NCI-H748 treated with DMSO at 0.1 percent for 48 hours (cell line): ENCODE measurements at places on chromosomes 2 and 18.

DNA sequence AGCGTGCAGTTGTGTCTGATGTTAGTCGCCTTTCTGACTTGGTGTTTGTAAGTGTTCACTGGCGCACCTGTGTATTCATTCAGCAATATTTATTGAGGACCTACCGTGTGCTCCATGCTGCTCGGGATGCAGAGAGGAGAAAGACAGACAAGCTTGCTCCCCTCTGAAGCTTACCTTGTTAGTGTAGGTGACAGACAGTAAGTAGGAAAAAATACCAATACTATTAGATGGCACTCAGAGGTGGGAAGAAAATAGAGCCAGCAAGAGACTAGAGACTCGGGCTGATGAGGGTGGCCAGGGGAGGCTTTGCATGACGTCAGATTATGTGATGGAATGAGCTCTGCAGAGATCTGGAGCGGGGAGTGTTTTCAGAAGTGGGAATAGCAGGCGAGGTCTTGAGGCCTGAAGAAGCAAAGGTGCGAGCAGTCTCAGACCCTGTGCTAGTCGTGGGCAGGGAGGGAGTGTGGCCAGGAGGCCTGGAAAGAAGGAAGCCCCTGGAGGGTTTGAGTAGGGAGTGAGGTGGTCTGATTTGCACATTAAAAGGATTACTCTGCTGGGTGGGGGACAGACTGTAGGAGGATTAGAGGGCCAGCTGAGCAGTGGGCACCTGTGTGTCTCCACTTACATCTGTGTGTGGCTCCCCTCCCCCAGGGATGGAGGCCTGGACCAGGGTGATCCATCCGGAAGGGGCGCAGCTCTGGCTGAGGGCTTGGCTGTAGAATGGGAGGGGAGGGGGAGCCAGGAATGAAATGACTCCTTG is 11.8 kb downstream of the MTCL1 start:
- DNase-seq = no peak

DNA sequence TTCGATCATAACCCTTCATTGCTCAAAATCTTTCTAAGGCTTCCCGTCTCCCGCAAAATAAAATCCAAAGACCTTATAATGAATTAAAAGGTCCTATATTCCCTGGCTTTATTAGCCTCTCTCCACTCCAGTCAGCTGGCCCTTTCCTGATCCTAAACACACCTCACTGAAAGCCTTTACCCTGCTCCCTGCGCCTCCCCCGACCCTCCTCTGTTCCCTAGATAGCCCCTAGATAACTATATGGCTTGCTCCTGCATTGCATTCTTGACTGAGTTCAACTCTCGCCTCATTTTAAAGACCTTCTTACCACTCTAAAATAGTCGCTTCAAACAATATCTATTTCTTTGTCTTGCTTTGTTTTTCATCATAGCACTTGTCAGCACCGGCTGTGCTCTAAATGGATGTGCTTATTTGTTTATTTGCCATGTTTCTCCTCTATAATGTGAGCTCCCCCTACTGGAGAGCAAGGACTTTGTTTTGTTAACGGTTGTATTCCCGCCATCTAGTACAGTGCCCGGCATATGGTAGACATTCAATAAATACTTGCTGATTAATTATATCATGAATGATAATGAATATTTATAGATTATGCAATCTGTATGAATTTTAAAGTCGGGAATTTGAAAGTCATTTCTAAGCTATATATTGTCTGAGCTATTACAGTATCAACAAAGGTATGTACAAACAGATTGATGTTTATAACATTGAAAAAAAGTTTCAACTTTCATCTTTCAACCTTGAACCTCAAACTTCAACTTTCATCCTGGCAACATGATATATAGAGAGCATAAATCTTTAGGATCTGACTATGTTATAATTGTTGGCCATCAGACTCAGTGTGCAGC is 32.4 kb upstream of the VIT start:
- DNase-seq = peak; percentile 18

DNA sequence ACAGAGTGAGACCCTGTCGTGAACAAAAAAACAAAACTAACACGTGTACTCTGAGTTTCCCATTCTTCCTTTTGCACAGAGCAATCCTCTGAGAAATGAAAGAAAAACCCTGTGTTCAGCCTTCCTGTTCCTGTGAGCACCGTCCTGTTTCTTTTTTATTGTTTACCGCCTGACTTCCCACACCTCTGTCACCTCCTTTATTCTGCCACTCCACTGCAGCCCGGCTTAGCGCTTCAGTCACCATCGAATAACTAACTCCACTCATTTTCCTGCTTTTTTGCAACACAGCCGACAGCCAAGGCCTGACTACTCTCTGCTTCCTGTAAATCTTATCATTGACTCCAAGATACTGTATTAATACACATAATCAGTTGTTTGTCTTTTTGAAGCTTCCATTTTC is 40.9 kb downstream of the TGOLN2 start:
- no peak for DNase-seq

DNA sequence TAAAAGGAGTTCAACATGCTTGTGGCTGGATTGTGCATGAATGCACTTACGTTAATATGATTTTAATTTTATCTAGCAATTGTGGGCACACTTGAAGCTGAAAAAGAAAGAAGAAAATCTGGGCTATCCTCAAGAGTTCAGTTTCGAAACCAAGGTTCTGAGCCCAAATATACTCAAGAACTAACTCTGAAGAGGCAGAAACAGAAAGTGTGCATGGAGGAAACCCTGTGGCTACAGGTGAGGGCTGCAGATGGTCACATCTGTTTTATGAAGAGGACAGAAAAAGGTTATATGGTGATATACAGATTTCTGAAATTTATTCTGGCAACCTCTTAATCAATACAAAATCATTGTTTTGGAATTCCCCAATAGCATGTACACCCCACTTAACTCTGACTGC is 57.3 kb downstream of the ITGA6 start:
- DNase-seq = no peak

GRCh38 chr18:4068552-4069158 is 386.5 kb downstream of the DLGAP1 start:
- peak; percentile 4 for DNase-seq

- DNase-seq = no peak
These were observed 37.6 kb downstream of the SMAD7 start for GRCh38 chr18:48913201-48913600.

DNA sequence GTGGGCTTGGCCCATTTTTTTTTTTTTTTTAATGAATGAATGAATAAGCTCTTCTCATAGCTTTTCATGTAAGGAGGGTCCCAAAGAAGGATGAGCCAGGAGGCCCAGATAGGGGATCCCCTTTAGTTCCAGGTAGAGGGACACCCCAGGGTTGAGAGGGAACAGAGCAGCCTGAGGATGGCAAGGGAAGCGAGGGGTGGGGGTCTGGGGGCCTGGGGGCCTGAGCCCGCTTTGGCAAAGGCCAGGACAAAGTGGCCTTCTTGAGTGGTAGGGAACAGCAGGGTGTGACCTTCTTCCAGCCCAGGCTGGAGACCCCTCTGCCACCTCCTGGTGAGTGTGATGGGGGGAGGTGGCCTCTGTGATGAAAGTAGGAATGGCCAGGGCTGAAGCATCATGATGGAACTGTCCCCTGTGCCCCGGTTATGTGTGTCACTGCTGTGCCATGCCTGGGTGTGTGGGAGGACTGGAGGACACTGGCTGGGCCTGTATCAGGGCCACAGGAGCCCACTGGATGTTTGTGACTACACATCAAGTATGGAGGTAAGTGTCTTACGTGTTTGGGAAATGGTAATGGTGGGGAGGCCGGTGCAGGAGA is 263.5 kb upstream of the HDAC4 start:
- DNase-seq = no peak

- DNase-seq = no peak
These were observed 30.4 kb upstream of the RAB6D start for GRCh38 chr2:131394147-131394931.

GRCh38 chr18:34543945-34544344 is 166.2 kb upstream of the DTNA start:
- no peak for DNase-seq

- no peak for DNase-seq
These were observed 20.3 kb downstream of the RASGRP3 start for GRCh38 chr2:33496726-33497125.

DNA sequence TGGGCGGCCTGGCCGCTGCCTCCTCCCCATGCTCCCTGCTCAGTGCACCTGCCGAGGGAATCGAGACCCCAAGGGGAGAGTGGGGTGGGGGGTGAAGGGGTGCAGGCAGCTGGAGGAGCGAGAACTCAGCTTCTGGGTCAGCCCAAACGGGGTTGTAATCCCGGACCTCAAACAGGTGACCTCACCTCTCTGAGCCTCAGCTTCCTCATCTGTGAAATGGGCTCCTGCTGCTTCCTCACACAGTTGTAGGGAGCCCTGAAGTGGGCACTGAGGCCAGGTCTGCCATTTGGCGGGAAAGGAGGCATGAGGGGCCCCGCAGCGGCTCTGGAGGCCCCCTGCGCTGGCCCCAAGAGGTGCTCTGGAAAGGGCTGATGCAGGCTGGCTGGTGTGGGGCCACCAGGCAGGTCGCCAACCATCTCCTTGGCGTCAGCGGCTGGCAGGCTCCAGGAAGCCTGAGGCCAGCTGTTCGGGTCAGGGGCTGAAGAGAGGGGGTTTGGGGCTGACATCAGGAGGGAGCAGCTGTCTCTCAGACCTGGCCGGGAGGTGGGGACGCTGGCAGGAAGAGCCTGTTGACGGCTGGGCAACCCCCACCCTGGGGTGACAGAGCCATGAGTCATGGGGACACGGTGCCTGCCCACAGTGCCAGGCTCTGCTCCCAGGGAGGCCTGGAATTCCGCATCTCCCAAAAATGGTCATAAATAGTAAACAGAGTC is 4.9 kb downstream of the KLHL30 start:
- DNase-seq = no peak

GRCh38 chr18:27899893-27900292 is 277.0 kb downstream of the CDH2 start:
- DNase-seq = peak; percentile 82

DNA sequence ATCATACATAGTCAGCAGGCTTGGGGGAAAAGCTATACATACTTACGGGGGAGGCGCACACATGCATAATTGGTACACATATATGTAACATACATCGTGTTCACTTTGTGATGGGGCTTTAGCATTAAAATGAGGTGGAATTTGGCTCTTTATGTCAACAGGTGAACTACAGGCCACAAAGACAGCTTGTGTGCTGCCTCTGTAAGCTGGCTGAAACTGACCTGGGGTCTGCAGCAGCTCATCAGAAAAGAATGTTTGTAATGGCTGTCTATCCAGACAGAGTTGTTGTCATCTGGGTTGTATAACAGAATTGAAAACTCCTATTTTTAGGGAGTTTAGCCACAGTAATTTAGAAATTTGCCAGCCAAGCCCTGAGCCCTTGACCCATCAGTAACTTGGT is 4.7 kb upstream of the KCNG3 start:
- DNase-seq = no peak

- no peak for DNase-seq
These were observed 249.0 kb downstream of the ZNF804A start for GRCh38 chr2:184847331-184847730.

DNA sequence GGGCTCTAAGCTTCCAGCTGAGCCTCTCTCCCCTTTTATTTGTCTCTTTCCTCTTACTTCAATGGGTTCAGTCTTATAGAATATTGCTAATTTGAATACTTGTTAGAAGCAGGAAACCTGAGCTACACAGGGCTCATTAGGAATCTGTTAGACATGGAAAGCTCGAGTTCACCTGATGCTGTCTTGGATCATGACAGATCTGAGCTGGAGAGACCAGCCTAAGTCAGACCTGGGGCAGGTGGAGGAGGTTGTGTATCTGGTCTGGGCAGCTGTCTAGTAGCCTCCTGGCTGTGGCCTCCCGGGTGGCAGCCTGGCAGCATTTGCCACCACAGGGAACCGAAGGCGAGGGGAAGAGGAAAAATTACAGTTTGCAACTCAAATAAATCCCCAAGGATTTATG is 185.9 kb downstream of the ICOS start:
- DNase-seq = no peak

- DNase-seq = no peak
These were observed 226.3 kb downstream of the CCDC85A start for GRCh38 chr2:56410140-56410539.

DNA sequence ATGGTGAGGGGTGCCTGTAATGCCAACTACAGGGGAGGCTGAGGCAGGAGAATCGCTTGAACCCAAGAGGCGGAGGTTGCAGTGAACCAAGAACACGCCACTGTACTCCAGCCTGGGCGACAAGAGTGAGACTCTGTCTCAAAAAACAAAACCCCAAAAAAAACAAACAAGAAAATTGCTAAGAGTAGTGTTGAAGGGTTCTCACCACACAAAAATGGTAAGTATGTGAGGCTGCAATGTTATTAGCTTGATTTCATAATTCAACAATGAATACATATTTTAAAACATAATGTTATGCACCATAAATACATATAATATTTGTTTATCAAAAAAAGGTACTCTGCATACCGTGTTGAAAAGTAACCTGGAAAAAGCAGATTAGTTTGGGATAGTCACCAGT is 45.8 kb downstream of the PSMG2 start:
- DNase-seq = no peak

GRCh38 chr2:134232868-134233727 is 20.8 kb upstream of the MGAT5 start:
- DNase-seq = no peak

DNA sequence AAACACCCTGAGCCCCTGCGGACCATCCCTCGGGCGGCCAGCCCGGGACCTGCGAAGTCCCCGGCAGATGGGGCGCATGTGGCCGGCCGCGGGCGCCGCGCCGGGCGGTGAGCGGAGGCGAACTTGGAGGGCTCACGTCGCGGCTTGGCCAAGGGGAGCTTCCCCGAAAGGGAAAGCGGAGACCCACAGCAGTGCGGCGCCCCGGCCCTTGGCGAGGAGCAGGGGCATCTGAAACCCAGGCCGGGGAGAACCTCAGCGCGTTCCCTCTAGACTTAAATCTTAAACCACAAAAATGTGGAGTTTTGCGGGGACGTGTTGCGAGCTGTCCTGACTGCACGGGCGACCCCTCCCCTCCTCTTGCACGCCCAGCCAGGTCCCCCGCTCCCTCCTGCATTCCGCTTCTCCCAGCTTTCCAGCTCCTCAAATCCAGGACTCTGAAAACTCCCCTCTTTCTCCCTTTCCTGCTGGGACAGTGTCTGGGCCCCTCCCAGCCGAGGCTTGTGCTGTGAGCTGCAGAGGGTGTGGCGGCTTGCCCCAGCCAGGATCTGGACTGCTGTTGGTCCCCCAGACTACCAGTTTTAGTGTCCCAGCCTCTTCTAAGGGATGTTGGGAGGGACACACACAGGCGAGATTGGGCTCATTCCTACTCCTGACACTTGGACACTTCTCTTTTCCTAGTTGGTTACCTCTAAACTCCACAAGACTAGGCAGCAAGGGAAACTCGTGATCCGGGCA is 1.3 kb downstream of the FMNL2 start:
- no peak for DNase-seq

GRCh38 chr18:965921-966758 is 61.5 kb downstream of the ADCYAP1 start:
- no peak for DNase-seq

- DNase-seq = no peak
These were observed 235.4 kb downstream of the TXNL1 start for GRCh38 chr18:56402872-56403516.

GRCh38 chr2:177753682-177754491 is 318.7 kb downstream of the PDE11A start:
- peak; percentile 14 for DNase-seq
